Fibroblast of upper back skin (primary cell): ENCODE measurements at places on chromosomes 11 and 22.
A peak's percentile ranks its signal among the peaks of the same experiment; 100 is the strongest.

GRCh38 chr11:33682446-33682845, 18.2 kb downstream of the C11orf91 start:
- no peak for DNase-seq

GRCh38 chr11:2151500-2152257, 9.3 kb downstream of the INS start:
- DNase-seq: peak; percentile 61

- DNase-seq: no peak
Observed at GRCh38 chr11:94219771-94220170, 84.6 kb upstream of the IZUMO1R start.

DNA sequence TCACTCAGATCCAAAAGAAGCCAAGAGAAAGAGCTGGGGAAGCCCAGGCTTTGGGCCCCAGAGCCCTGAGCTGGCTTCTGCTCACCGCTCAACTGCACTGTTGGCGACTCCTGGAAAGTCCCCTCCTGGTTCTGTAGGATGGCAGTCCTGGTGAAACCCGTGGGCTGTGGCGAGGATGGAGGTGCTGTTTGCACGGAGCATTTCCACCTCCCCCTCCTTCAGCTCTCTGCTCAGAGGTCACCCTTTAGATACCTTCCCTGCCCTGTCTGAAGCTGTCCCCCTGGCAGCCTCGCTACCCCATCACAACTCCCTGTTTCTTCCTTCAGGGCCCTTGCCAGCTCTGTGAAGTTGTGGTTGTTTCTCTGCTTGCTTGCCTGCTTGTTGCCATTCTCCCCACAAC, 97.8 kb downstream of the MYO18B start:
- no peak for DNase-seq

DNA sequence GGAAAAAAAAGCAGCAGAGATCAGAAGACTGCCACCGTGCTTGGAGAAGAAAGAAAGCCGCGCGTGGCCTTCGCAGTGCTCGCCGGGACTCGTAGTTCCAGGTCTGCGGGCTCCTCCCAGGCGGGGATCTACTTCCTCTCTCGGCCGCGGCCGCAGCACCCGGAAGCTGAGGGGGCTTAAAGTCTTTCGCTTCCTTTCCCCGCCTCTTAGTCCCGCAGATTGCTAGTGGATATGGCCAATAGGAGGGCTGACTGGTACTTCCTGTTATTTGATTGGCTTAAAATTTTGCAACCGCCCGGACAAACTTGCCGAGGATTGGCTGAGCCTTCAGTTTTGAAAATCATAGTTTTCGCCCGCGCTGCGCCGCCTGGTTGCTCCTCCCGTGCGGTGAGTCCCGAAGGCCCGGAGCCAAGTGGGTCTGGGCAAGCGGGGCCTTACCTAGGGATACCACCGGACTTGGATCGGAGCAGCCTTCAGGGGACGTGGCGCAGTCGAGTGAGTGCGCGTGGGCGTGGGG, at the start of gene INCENP:
Gene INCENP (plus strand): TSS at position 343 of the 517 bp plus-strand sequence. CDS start 4,151 bp downstream, outside the sequence.
- DNase-seq: peak; percentile 99

- no peak for DNase-seq
Observed at GRCh38 chr11:88040148-88040496, 135.1 kb downstream of the RAB38 start.

GRCh38 chr11:123221584-123221983, 26.5 kb upstream of the CLMP start:
- DNase-seq: no peak

- no peak for DNase-seq
Observed at GRCh38 chr11:8601376-8602133, 7.5 kb upstream of the STK33 start.

- no peak for DNase-seq
Observed at GRCh38 chr11:111514216-111515031, at the start of gene HOATZ. Gene HOATZ (plus strand): TSS chr11:111514778. CDS start chr11:111514785, 7 bp downstream.

DNA sequence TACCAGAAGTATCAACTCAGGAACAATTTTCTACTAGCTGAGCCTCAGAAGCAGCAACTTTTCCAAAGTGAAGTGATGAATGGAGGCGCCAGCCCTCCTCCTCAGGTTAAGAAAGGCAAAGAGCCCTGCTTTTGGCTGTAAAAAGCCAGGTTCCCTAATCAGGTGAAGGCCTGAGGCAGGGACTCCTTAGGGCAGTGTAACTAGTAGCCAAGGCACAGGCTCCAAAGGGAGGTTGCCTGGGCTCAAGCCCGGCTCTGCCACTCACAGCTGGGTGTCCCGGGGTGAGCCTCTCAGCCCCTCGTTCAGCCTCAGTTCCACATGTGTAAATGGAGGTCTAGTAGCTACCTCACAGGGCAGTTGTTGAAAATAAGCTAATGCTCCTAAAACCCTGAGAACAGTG, 19.5 kb downstream of the TSKU start:
- DNase-seq: no peak

DNA sequence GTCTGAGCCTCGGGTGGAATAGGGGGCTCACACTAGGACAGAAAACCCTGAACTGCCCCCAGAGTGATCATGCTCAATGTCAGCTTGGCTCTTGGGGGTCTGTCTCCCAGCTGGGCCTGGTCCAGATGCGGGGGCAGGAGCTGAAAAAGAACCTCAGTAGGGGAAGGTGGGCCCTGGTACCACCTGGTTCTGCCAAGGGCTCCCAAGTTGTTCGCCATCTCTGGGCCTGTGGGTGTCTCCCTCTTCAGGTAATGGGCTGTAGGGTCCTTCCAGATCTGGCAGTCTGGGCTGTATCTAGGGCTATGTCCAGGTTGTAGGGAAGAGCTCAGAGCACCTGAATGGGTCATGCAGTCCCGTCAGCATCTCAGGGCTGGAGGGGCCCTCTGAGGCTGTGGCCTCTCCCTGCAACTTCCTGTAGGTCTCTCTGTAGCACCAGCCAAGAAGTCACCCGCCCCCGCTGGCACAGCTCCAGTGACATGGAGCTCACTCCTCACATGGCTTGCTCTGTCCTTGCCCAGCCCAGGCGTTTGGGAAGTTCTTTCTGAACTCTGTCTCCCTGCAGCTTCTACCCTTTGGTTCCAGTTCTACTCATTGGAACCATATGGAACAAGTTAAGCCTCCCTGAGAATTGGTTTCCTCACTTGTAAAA, 33.0 kb upstream of the SOX10 start:
- peak; percentile 55 for DNase-seq

GRCh38 chr22:35928285-35928798, 100.3 kb downstream of the RBFOX2 start:
- no peak for DNase-seq

GRCh38 chr11:2885017-2885677, 428 bp downstream of the CDKN1C start:
- DNase-seq: peak; percentile 45

DNA sequence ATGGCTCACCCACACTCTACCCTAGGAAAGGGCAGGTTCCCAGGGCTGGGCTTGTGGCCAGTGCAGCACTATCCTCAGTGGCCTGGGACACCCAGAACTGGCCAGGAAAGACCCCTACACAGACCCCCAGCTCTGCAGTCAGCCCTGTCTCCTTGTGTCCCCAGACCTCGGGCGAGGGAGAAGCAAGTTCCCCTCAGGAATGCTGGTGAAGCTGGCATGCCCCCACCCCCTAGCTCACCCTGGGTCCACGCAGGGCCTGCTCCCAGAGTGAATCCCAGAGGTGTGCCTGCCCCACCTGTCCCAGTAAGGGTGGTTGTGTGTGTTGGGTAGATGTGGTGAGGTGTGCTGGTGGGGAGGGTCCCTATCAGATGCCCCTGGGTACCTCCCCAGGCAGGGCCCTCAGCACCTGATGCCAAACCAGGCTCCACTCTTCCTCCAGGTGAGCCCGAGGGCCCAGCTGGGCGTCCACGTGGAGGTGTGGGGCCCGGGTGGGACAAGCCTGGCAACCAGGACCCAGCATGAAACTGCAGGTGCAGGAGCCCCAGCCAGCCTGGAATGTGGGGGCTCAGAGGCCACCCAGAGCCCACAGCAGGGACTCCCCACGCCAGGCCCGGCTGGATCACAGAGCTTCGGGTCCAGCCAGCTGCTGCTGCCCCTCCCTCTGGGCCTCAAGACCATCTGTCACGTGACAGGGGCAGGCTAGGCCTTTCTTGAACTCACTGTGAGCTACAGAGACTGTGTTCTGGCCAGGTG, 48.4 kb upstream of the KCNQ1OT1 start:
- DNase-seq: no peak

- DNase-seq: peak; percentile 79
Observed at GRCh38 chr11:46183819-46184218, 62.6 kb upstream of the PHF21A start.

GRCh38 chr22:29883775-29884097, 762 bp downstream of the MTMR3 start:
- DNase-seq: no peak

DNA sequence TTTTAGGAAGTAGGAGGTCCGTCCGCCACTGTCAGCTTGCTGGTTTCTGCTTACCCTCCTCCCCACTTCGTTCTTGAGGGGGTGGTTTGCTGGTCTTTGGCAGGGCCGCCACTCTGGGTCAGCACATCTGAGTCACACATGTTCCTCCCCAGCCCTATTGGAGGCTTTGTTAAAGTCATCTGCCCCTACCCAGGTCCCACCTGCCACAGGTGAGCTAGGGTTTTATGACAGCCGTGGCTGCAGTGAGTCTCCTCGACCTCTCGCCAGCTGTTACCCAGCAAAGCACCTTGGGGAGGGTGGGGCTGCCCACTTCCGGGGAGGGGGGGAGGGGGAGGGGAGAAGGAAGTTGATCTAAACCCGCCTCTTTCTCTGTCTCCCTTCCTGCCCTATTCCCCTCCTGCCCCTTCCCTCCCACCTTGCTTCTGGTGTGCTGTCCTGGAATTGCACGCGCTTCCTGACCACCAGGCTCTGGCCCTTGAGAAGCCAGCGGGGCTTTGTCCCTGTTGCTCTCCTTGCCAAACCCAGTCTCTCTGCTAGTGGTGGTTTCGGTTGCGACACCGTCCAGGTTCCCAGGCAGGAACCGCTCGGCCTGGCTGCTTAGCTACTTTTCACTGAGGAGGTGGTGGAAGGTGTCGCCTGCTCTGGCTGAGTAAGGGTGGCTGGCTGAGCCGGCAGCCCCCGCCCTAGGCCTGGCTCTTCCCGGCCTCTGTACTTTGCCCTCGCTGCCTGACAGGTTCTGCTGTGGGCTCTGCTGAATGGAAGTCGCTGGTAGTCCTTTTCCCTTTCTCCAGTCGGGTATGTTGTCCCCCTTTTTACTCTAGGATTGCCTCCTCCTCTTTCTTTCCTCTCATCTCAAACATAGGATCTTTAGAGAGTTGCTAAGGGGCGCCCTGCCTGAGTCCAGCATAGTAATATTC, 28.5 kb downstream of the RCOR2 start:
- DNase-seq: peak; percentile 47

GRCh38 chr11:79139900-79140299, 300.9 kb downstream of the TENM4 start:
- no peak for DNase-seq

DNA sequence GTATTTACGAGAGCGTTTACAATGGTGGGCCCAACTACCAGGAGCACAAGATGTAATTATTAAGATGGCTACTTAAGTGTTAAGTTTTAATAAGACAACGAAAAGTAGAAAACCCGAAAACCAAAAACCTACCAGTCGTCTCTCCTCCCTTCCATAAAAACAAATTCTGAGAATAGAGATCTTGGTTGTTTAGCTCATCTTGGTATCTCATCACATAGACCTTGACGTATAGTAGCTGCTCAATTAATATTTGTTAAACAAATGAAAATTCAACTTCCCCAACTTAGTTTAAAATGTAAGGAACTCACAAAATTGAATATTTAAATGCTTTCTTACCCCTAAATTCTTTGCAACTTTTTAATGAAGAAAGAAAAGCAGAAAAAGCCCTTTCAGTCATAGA, 669 bp downstream of the KDM4D start:
- DNase-seq: no peak

DNA sequence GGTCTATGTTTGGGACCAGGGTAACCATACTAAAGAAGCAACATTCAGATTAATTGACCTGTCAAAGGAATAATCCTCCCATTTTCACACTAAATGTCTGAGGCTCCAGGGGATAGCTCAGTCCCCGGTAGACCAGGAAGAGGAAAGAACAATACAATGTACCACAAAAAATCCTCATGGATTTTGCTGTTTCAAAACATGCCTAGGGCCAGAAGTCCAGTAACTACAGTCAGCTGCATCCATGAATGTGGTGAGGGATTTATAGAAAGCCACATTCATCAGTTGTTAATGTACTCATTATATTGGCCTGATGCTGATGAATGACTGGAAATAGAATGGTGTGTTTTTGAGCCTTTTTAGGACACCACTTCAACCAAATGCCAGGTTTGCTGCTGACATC, 6.9 kb upstream of the ETS1 start:
- DNase-seq: peak; percentile 66

DNA sequence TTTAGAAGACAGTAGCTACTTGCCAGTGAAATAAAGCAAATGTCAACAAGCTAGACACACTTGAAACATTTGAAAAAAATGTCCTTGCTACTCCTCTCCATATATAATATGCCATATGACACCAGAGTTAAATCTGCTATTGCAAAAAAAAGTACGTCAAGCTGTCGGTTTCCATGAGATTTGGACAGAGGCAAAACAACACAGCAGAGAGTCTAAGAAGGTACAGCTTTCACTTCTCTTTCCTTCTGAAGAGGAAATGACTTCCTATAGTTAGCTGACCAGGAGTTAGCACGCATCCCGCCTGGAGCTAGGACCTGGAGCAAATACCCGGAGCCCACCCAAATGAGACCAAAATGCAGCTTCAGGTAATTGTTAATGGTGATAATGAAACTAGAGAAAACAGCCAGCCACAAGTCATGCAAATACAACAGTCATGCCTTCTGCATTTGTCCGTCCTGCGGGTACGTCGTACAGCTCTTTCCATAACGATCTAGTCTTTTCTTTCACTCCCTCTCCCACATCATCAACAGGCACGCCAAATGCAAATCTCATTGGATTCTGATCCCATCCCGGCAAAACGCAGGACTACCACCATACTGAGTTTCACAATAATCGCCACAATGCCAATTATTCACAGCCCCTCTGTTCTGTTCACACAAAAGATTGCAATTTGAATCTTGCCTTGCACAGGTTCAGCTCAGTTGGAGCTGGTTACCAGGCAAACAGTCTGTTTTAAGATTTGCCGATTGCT, 395.0 kb upstream of the CCDC90B start:
- no peak for DNase-seq

GRCh38 chr11:72353861-72354260, 80.5 kb downstream of the CLPB start:
- DNase-seq: no peak

- peak; percentile 96 for DNase-seq
Observed at GRCh38 chr11:9760193-9760575, 96.3 kb downstream of the SWAP70 start.

DNA sequence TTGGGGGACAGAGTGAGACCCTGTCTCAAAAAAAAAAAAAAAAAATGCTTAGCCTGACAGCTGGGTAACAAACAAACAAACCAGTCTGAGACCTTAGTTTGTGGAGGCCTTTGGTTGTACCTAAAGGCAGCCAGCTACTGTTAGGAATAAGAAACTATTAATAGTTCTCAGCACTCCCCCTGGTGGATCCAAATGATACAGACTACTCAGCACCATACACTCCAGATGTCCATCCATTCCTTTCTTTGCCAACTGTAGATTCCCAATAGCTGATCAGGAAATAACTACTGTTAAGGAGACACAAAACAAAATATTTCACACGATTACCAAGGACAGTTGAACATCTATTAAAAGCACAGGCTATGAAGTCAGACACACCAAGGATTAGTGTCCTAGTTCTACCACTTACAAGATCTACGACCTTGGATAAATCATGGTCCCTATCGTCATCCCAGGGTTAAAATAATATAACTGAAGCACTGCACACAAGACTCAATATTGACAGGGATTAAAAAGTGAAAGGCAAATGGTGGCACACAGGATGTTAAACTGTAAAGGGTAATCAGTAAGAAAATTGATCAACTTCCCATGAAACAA, 17.2 kb downstream of the CLDN25 start:
- DNase-seq: peak; percentile 47
